ENCODE measurements at places on chromosomes 2 and 18.

- DNase-seq, result no peak
Measured at GRCh38 chr2:134869946-134870736, 31.7 kb downstream of the ACMSD start.

DNA sequence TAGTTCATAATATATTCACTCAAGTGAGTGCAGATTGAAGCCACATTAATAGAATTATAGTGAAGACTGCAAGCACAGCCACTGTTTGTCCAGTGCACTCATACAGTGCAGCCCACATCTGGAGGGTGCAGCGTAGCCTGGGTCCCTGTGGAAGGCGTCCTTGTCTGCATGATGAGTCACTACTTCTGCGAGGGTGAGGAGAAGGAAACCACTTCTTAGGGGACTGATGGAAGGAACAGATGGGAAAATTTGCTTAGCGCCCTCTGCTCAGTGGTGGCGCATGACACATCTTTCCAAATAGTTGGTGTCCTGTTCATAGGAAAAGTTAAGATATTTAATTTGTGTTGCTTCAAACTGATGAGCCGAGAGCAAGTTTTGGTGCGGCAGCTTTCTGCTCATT lies 330.4 kb upstream of the SMIM21 start:
- DNase-seq, result no peak

GRCh38 chr18:35912332-35912731 lies 60.1 kb upstream of the RMP24 start:
- no peak for DNase-seq

- DNase-seq, result no peak
Measured at GRCh38 chr2:88281302-88282217, 111.4 kb downstream of the THNSL2 start.

GRCh38 chr2:43104763-43105162 lies 121.6 kb downstream of the ZFP36L2 start:
- no peak for DNase-seq

GRCh38 chr2:8224347-8225190 lies 457.3 kb upstream of the ID2 start:
- no peak for DNase-seq

DNA sequence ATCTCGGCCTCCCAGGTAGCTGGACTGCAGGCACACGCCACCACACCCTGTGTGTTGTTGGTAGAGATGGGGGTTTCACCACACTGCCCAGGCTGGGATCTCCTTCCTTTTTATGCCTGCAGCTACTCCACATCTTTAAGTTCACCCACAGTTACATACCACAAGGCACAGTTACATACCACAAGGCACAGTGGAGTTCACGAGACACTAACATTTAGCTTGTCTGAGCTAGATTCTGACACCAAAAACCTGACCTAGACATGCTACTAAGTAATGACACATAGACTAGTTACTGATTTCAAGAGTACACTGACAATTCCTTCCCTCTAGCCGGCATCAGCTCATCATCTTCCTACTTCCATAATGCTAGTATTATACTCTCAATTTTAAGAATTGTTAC lies 4.3 kb downstream of the POLR2D start:
- DNase-seq, result no peak

DNA sequence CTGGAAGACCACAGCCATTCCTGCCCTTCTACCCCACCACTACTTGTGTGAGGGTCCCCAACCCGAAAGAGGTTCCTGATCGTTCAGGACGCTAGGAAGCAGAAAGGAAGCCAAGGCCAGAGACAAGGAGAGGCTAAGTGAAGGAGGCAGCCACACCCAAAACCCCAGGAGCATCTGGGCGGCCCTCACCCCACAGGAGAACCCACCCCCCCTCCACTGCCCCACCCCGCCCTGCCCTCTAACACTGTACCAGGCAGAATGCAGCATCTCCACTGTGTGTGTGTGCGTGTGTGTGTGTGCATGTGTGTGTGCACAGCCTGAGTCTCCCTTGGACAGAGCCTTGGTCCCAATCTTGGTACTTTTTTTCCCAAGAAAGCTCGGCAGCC lies 207.5 kb upstream of the HAAO start:
- no peak for DNase-seq

- no peak for DNase-seq
Measured at GRCh38 chr2:96345438-96345837, 9.9 kb downstream of the NCAPH start.

DNA sequence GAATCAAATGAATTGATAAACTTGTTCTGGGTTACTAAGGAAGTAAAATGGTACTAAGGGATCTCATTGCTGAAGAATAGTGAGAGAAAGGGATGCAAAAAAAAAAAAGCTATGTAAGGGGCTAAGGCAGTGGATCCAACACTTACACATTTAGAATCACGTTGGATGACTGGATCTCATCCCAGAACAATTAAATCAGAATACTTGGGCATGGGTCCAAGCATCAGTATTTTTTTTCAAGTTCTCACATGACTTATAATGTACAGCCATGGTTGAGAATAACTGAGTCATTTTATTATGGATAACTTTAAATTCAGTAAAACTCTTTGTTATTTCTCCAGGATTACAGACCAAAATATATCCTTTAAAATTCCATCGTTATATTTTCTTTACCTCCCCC lies 8.5 kb downstream of the DSC1 start:
- DNase-seq, result no peak

GRCh38 chr2:72863046-72863445 lies 24.2 kb upstream of the SPR start:
- DNase-seq, result no peak

DNA sequence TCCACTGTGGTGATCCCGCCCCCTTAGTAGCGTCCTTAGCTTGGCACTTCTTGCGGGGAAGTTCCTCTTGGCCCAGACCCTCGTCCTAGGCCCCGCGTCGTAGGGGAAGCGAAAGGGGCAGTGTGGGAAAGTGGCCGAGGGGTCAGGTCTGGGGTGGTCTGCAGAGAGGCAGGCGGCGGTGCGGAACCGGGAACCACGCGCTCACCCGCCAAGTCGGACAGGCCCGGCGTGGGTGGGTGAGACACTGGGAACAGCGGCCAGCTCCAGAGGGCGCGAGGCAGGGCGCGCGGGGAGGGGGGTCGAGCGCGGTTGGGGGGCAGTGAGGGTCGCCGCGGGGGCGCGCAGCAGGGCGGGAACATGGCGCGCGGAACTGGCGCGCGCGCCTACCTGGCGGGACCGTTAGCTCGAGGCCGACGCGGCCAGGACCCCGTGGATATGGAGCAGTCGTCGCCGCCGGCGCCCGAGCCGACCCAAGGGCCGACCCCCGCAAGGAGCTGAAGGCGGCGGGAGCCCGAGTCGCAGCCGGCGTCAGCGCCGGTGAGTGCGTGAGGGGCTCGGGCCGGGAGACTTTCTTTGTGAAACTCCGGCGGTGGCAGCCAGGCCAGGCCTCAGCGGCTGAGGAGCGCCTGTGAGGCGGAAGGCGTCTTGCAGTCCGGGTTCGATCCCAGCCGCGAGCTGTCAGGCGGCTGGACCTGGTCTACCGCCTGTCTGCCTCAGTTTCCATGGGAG lies 2896.7 kb upstream of the TEKT4 start:
- no peak for DNase-seq

GRCh38 chr2:238696786-238697185 lies 151.1 kb upstream of the TWIST2 start:
- no peak for DNase-seq

DNA sequence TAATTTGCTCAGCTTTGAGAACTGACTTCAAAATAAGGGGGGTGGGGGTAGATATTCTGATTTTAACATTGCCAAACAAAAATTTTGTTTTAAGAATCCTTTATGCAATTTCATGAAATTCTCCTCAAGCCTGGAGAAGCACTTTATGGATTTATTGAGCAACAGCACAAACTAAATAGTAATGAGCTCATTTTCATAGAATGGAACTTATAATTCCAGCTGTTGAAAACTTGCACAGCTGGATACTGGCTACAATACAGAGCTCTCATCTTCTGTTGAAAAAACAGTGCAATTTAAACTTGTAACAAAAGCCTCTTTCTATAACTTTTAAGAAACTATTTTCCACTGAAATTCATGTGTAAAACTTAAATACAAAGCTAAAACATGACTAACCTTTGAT lies 137.6 kb upstream of the FN1 start:
- no peak for DNase-seq

GRCh38 chr2:84338069-84338468 lies 121.0 kb downstream of the SUCLG1 start:
- DNase-seq, result no peak

GRCh38 chr2:136715146-136715545 lies 50.2 kb upstream of the THSD7B start:
- DNase-seq, result no peak

- peak; percentile 83 for DNase-seq
Measured at GRCh38 chr2:96962567-96963203, 23.7 kb downstream of the FAM178B start.

- no peak for DNase-seq
Measured at GRCh38 chr2:240900141-240900860, 4.3 kb upstream of the MAB21L4 start.

- DNase-seq, result no peak
Measured at GRCh38 chr18:58674863-58675472, 3.7 kb downstream of the MALT1 start.

- no peak for DNase-seq
Measured at GRCh38 chr2:232436381-232437194, 19.4 kb upstream of the ALPI start.

DNA sequence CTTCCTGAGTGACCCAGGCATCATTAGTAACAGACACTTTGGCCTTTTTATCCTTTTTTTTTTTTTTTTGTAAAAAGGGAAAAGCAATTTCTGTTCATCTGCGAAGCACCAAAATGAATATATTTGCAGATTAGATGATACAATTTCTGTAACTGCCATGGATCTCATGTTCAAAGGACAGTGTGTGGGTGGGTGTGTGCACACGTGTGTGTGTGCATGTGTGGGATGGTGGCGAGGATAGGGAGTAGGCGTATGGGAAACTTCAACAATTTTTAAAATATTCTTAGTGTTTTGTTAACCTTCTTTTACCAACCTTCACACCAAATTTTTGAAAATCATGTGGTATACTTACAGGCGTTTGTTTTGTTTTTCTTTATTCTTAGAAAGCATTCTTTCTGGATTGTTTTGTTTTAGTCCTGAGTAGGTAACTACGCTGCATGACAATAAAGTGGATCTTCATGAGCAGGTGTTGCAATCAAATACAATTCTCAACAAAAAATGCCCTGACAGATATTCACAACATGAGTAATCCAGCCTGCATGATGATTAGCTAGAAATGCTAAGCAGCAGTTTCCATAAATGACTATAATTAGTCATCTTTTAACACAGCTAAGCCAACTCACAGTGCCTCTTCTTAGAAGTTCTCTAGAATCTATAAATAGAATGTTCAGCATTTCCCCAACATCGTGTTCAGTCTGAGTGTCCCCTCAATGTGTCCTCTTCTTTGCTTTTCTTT lies 53.5 kb upstream of the RMDN2 start:
- DNase-seq, result no peak

DNA sequence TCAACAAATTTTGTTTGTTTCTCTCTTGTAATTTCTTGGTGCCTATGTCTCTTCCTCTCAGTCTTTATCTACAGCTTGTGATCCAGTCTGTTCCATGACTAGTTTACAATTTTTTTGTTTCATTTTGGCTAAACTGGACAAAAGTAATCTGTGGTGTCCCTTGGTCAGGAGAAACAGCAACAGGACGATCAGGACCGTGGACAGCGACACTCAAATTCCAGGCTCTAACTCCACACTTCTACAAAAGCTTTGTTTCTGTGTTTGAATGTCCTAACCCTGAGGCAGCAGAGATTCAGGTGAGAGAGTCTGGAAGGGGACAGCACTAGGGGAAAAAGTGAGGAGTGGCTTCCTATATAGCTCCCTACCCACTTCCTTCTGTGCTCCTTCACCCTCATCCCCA lies 593.3 kb upstream of the FANCL start:
- DNase-seq, result no peak

DNA sequence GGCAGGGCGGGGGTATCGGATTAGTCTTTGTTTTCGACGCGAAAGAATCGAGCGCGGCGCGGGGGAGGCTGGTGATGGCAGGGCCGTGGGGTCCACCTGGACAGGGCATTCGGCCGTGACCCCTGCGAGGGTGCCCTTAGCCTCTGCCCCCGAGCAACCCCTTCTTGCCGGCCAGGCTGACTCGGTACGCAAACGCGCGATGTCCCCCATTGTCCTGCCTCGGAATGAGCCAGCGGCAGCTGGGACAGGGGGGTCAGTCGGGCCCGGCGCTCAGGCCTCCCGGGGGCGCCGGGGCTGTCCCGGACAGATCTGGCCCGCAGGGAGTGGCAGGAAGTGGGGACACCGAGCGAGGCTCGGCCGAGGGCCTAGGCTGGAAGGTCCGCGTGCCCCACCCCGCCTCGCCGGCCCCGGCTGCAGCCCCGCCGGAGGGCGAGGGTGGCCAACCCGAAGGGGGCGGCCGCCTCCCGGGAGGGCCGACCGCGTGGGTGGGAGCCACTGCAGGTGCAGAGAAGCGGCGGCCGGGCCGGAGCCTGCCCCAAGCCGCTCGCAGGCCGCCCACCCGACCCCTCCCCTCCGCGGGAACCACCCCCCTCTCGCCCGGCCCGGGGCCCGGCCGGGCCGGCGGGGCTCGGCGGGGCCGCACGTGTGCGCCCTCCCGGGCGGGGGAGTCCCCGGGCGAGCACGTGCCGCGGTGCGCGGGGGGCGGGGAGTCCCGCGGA lies at the start of gene TET3:
Gene TET3, plus strand, starts transcription at position 708 of the 719 bp plus-strand sequence. CDS start 1,494 bp downstream, outside the sequence.
- peak; percentile 80 for DNase-seq

DNA sequence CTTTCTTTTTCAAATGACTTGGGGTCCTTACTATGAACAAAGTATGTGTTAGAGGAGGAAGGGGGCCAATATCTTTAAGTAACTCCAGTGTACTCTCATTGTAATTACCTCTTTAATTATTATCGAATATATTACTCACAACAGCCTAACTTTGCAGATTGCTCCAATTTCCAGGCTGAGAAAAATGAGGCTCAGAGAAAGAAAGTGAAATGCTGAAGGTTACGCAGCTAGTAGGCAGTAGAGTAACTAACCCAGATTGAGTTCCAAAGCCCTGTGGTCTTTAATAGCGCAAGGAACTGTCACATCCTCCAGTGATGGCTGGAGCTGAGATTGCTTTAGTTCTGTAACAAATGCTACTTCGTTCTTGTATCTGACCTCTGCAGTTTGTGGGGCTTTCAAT lies 2.2 kb upstream of the GYPC start:
- no peak for DNase-seq

All from CD4-positive, alpha-beta T cell treated with Interferon gamma for 1 hour (primary cell).